ENCODE measurements at places on chromosomes 7 and 10.

GRCh38 chr10:69014171-69014570, 25.6 kb downstream of the KIFBP start:
- no peak for DNase-seq

GRCh38 chr7:157476201-157476600, 139.4 kb downstream of the DNAJB6 start:
- DNase-seq = no peak

DNA sequence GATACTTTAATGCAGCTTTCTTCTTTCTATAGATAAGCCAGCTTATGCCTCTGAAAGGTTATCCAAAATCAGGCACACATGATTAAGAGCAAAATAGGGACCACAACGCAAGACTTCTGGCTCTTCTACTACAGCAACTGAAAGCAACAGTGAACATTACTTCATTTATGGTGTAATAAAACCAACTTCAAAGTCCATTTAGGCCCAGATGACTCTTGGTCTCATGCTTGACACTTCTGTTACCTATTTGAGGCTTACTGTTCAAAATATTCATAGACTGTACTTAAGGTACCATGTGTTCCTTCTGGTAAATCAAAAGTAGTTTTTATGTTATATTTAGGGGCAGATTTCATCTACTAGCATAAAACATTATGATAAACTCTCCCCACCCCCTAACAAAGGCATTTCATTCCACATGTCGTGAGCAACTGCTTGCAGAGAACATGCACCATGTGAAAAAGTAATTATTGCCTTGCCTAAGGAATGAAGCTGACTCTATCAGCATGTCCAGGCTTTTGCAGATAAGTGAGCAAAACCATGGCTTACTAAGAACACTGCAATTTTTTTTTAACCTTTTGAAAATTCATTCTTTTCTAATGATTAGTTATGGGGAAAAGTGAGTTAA, 154.9 kb upstream of the ITGB1 start:
- DNase-seq = no peak

GRCh38 chr10:62473241-62473640, 99.1 kb downstream of the ZNF365 start:
- DNase-seq = no peak

DNA sequence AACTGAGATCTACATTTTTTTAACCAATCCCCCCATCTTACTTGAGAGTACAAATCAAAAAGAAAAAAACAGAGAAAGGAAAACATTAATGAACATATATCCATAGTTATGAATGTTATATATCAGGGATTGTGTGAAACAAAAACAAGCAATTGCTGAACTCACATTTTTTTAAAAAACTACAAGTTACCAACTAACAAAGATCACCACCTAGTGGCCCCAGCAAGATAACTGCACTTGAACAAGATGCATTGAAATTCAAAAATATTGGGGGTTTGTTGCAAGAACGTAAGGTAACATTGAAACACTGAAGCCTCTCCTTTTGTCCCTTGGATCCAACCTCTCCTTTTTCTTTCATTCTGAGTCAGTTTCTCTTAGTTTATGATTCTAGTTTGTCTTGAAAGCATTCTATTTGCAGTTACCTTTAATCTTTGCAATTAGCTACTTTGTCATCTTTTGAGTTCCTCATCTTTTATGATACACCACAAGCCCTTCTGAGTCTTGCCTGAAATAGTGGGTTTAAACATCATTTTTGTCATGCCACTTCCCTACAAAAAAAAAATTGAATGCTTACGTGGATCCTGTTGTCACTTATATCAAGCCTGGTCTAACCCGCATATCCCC, 87.3 kb upstream of the TES start:
- DNase-seq = no peak

DNA sequence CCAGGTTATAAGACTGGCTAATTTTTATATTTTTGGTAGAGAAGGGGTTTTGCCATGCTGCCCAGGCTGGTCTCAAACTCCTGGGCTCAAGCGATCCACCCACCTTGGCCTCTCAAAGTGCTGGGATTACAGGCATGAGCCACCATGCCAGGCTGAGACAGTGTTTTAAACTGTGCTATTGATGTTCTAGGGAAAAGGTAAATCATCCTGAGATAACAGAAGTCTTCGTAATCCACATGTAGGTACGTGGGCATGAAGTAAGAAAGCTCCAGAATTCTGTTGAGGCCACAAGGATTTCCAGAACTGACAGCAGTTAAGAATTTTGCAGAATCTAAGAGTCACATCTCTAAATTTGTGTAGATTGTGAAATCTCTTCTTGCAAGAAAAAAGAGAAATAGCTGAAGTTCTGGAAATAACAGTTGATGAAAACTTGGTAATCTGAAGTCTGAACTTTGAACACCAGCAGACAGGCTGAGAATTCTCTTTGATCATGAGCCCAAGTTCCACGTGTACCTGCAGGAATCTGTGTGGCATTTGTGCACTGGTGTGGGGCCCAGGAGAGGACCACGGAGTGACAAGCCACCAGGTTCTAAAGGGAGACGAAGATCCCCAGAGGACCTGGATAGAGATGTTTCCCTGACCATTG, 24.6 kb downstream of the C7orf33 start:
- no peak for DNase-seq

DNA sequence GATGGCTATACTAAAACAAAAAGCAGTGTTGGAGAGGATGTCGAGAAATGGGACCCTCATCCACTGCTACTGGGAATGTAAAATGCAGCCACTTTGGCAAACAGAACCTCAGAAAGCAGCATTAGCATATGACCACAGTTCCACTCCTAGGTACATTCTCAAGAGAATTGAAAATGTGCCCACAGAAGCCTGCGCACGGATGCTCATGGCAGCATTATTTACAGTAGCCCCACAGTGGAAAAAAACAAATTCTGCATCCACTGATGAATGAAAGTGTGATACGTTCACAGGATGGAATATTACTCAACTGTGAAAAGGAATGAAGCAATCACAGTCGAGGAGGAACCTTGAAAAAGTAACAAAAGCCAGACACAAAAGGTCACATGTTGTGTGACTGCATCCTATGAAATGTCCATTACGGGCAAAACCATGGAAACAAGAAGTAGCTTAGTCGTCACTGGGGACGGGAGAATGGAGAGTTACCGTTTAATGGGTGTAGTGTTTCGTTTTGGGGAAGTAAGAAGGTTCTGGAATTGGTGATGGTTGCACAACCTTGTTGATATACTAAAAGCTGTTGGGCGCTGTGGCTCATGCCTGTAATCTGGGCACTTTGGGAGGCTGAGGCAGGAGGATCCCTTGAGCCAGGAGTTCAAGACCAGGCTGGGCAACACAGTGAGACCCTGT, 2.5 kb upstream of the UPK3B start:
- DNase-seq = no peak

GRCh38 chr10:78356291-78356900, 322.7 kb downstream of the RPS24 start:
- DNase-seq = no peak

- DNase-seq = no peak
Observed at GRCh38 chr7:19558527-19558926, 150.3 kb downstream of the POLR1F start.

GRCh38 chr7:132471515-132471914, 104.8 kb downstream of the PLXNA4 start:
- DNase-seq = no peak

DNA sequence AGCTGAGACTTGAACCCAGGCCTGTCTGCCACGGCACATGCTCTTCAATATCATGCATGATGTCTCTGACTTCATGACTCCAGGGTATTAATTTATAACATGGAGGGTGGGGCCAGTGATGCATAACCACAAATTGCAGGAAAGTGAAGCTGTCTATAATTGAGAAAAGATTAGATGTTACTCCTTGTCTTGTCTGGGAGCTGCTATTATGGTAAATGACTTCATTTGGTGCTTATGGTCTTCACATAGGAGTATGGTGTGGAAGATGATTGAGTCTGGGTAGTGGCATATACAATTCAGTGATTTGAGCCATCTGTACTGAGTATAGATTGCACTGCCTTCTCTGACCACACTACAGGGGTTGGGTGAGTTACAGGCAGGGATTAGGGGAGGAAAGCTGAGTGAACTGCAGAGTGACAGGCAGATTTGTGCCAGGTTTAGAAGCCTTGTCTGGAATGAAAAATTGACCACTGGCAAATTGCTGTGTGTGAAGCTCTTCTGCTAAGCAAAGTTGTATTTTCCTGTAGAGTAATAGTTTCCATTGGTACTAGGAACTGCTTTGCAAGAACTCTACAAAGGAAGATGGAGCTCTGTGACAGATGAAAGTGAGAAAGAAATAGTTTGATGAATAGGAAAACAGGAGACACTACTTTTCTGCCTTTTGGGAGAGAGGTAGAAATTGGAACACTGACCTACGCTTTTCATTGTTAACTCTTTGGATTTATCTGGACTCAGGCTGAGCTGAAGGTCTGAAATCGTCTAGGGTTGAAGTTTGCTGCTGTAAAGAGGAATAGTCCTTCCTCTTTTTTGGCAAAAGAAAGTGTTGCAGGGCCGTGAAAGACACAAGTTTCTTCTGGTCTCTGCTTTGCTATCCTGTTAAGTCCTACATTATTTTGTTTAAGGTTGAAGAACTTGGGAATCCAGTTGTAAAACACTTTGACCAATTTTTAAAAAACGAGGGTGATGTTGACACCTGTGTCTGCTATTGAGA, 2.7 kb downstream of the SND1 start:
- DNase-seq = no peak

GRCh38 chr7:45573661-45574415, at the start of gene ADCY1:
Gene ADCY1 (plus strand): TSS chr7:45574368. CDS start chr7:45574544, 176 bp downstream.
- DNase-seq = no peak

DNA sequence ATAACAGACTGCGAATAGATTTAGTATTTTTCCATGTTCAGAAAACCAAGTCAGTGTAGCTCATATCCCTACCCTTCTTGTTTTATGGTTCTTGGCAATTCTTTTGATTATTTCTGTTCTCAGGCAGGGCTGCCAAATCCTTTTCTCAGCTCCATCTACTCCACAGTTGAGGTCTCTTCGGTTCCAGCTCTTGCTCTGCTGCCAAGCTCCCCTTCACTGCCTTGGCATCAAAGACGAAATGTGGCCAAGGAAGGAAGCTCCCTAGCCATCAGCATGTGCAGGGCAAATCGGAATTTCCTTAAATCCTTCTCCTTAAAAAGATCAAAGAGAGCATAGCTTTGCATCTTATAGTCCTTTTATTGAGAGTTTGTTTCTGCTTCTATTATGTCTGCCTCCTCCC, 116.4 kb upstream of the NOBOX start:
- DNase-seq = no peak

All from stimulated activated CD8-positive, alpha-beta memory T cell treated with anti-CD3 and anti-CD28 coated beads, Interleukin-12 subunit alpha, Interleukin-12 subunit beta, amount 100 ng/mL, for 1 hour (primary cell).